Jurkat, Clone E6-1 (cell line): ENCODE measurements at places on chromosomes 2 and 18.
A peak's percentile ranks its signal among the peaks of the same experiment; 100 is the strongest.

GRCh38 chr2:143843686-143844085 is 676.2 kb downstream of the ZEB2 start:
- no peak for DNase-seq

DNA sequence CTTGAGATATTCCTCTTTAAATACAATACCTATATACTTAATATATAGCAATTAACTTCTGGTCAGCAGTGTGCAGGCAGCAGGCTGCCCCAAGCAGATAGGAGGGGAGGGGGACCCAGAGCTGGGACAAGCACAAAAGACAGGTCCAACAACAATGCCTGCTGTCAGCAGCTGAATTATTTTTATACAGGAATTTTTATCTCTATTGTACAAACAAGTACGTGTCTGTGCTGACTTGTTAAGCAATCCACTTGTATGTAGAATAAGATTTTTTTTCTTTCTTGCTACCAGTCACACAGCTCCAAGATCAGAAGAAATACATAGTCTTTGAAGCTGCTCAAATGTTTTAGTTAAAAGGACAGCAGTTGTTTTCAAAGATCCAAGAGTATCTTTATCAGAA is 16.7 kb downstream of the BCL11A start:
- no peak for DNase-seq

GRCh38 chr18:22015156-22015555 is 154.2 kb upstream of the GATA6 start:
- no peak for DNase-seq

DNA sequence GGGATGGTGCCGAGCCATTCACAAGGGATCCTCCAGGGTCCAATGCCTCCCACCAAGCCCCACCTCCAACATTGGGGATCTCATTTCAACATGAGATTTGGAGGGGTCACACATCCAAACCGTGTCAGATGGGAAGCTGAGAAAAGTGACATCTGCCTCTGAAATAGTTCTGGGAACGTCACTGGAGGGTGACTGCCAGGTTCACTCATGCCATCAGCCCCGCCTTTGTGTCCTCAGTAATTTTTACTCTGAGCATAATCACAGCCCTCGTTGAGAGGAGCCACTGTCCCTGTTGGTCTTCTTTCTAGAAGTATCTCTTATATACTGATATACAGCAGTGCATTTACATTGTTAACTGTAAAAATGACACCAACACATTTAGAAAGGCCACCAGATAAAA is 67.4 kb downstream of the KLHL29 start:
- no peak for DNase-seq

GRCh38 chr2:29525921-29526320 is 395.5 kb downstream of the ALK start:
- DNase-seq, result no peak

DNA sequence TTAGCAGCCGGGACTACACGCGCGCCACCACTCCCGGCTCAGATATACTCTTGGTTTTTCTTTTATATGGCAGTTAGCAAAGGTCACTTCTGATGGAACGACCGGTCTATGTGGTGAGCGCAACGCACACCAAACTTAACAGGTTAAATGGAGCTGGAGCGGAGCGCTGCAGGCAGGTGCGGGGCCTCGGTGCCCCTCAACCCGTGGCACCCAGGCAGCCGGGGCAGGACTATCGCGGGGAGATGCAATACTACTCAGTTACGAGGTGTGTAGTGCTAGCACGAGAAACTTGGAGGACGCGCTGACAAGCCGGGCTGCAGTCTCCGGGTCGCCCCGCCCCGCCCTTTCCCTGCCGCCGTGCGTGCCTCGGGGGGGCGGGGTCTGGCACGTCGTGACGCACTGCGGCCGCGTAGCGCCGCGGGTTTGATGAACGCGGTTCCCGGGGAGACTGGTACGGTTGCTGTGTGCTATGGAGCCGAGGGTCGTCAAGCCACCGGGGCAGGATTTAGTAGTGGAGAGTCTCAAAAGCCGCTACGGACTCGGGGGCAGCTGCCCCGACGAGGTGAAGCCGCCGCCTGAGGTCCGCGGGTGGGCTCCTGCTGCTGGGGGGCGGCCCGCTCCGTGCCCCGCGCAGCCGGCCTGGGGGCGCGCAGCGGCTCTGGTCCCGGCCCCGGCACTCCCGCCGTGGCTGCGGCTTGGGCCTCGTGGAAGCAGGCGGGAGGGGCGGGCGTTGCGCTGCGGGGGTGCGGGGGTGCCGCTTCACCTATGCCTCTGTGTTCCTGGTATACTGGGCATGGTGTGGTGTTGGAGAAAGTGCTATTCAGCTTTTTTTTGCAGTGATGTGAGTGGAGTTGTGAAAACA is at the start of gene CCDC138:
Gene CCDC138 (plus strand): TSS at position 418 of the 862 bp plus-strand sequence. CDS start 52 bp downstream, at position 470.
- peak; percentile 87 for DNase-seq

DNA sequence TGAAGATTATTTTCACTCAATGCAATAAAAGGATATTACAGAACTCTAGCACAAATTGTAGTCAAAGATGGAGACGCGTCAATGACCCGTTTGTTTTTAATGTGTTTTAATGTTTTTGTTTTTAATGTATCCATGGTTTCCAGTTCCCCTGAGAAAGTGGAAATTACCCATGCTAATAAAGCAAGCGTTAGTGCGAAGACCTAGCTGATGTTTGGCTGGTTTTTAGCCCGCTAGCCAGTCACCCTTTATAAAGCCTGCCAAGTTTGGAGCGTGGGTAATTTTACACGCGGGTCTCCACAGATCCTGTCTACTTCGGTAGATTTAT is 430 bp upstream of the CHMP1B start:
- no peak for DNase-seq

DNA sequence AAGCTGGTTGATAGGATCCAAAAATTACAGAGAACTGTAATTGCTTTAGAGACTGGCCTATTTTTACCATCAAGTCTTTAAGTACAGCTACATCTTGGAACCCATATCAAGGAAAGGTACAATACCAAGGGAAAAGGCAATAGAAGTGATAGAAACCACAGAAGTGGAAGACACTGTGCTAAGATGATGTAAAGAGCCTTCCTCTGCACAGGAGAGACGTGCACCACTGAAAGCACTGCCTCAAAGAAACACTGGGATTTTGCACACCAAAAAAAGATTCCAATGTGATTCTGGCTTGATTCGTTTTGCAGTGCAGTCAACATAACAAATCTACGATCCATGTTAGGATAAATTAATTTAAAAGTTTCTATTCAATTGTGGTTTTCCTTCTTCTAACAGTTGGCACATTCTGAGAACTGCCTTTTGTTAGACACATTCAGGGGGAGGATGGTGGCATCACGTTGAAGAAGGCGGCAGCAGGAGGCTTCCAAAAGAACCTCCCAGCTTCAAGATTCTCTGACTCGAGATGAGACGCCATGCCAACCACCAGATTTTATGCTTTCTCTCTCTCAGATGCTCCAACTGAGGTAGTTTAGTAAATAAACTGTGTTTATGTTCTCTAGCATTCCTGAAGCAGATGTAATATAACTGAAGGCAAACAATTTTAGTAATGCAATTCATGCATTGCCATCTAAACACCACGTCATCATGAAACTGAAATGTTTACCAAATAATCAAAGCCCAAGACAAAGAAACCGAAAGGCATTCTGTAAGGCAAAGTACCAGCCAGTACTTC is 102.9 kb downstream of the BCL2 start:
- no peak for DNase-seq

- peak; percentile 29 for DNase-seq
Observed at GRCh38 chr18:49400398-49401072, 59.9 kb downstream of the DYM start.

DNA sequence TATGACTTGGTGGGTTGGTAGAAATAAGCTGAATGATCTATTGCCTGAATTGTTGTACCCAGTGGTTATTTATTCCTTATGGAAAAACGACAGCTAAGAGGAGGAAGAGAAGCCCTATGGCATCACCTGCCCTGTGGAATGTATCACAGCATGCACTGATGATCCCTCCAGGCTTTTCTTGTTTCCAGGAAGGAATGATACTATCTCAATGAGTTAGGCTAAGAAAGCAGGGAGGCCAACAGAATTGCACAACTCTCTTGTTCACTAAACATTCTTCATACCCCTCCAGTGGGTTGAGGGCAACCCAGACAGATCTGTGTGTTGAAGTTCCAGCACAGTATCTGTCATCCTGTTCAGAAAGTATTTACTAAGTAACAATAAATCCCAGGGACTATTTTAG is 1001.7 kb upstream of the GYPC start:
- DNase-seq, result no peak
